ENCODE measurements at places on chromosomes 7 and 10. TPM values are rescaled to one million over a fixed set of nuclear protein-coding genes. Genes with fewer than 3 reads are reported as not detected.

Gene RET
- 0.29 TPM for total RNA-seq

- H3K4me1 ChIP-seq = peaks cover 41% of the 10 kb centered on the region
- H3K27me3 ChIP-seq = no peaks in the 10 kb centered on the region
- no peak overlapping the region for H3K4me3 ChIP-seq
- no peak for DNase-seq
- H3K27ac ChIP-seq = no peak overlapping the region
- no peaks in the 10 kb centered on the region for H3K36me3 ChIP-seq
Observed at GRCh38 chr10:74156919-74157289, 5.9 kb downstream of the ADK start.

- H3K4me3 ChIP-seq = no peak overlapping the region
- no peak overlapping the region for H3K27ac ChIP-seq
- H3K4me1 ChIP-seq = no peaks in the 10 kb centered on the region
Observed at GRCh38 chr10:116995648-116996047, 9.3 kb downstream of the SHTN1 start.

DNA sequence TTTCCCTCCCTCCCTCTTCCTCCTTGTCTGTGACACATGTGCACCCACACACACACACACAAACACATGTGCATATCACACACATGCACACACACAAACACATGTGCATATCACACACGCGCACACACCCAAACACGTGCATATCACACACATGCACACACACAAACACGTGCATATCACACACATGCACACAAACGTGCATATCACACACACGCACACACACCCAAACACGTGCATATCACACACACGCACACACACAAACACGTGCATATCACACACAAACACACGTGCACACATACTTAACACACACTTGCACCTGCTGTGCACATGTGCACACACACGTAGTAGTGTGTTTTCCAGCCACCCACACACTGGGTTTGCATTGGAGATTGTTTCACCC, 29.4 kb upstream of the KNDC1 start:
- H3K36me3 ChIP-seq = no peaks in the 10 kb centered on the region
- no peaks in the 10 kb centered on the region for H3K4me1 ChIP-seq
- H3K27me3 ChIP-seq = peaks cover 6% of the 10 kb centered on the region
- no peak overlapping the region for H3K4me3 ChIP-seq
- no peak overlapping the region for H3K27ac ChIP-seq
- no peak for DNase-seq

Data from activated T-cell treated with anti-CD3 and anti-CD28 coated beads, Interleukin-2, amount 50 U/mL, for 72 hours (primary cell).